Cardiac septum (tissue), 1 donor: ENCODE measurements at places on chromosomes 13 and 19.
A peak's percentile ranks its signal among the peaks of the same experiment; 100 is the strongest.

- DNase-seq: no peak
Observed at GRCh38 chr13:98307463-98308085, 130.5 kb upstream of the RNF113B start.

DNA sequence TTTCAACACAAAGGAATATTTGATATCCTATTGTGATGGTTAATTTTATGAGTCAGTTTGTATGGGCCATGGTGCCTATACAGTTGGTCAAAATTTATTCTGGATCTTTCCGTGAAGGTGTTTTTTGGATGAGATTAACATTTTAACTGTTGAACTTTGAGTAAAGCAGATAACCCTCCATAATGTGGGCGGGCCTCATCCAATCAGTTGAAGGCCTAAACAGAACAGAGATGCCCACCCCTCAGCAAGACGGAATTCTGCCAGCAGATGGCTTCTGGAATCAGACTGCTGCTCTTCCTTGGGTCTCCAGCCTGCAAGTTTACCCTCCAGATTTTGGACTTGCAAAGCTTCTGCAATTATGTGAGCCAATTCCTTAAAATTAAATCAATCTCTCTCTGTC lies 16.0 kb downstream of the CSNK1A1L start:
- DNase-seq: no peak

GRCh38 chr13:48975101-48975855 lies 434 bp upstream of the FNDC3A start:
- no peak for DNase-seq

- peak; percentile 97 for DNase-seq
Observed at GRCh38 chr19:45443462-45444317, 20.0 kb upstream of the ERCC1 start.

DNA sequence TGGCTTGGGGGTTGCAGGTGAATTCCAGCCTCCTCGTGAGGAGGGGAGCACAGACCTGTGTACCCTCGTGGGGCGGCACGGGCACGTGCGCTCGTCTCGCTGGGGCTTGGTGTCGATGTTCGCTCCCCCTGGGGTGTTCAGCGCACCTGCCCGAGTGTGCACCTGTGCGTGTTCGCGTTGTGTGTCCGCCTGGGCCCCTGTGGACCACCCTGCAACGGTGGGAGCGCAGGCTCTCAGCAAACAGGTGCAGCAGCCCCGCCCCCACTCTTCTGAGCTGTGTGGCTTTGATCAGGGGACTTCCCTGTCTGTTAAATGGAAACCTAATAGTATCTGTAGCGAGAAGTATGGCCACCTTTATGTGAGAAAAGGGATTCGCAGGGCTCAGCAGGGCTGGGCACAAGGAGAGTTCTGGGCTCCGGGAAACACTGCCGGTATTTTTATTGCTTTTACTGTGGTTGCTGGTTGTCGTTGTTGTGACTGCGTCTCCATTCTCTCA lies 549 bp downstream of the SMIM17 start:
- DNase-seq: no peak

GRCh38 chr13:70893832-70894231 lies 785.6 kb upstream of the KLHL1 start:
- DNase-seq: no peak

DNA sequence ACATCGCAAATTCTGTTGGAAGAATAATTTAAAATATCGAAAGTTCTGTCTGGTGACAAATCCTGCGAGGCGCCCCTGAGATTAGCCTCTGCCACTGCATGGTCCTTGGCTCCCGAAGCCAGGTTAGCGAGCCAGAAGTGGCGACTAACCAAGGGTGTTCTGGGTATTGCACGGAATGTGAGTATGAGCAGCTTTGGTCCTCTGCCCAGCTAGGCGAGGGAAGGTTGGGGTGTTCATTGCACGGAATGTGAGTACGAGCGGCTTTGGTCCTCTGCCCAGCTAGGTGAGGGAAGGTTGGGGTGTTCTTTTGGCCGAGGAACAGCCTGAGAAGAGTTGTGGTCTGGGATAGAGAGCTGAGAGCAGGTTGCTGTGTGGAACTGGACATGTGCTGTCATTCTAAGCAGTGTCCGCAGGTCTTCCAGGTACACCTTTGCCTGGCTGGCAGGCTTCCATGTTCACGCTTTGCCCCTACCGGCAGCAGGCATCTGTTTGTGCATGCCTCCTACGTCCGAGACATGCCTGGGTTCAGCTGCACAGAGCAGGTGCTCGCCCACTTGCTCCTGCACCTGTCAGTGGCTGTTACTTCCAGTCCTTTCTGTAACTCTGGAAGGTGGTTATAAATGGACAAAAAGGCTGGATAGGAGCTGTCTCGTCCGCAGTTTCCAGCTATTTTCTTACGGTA lies 18.3 kb upstream of the TEX29 start:
- no peak for DNase-seq

DNA sequence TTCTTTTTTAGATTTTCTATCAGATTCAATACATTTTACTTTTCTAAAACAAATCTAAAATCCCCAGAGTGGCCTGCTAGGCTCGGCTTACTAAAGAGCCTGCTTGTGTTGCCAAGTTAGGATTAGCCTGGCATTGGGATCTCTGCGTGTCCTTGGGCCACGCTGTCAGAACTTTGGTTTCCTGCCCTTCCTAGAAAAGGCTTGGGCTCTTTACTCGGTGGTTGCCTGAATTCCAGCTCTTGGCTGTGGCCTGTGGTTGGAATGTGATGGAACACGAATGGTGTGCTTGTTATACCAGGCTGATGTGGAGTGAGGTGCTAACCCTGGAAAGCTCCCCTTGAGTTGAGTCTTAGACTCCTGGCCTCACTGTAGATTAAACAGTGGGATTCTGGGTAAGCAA lies 8.5 kb downstream of the SPATA13 start:
- DNase-seq: no peak

DNA sequence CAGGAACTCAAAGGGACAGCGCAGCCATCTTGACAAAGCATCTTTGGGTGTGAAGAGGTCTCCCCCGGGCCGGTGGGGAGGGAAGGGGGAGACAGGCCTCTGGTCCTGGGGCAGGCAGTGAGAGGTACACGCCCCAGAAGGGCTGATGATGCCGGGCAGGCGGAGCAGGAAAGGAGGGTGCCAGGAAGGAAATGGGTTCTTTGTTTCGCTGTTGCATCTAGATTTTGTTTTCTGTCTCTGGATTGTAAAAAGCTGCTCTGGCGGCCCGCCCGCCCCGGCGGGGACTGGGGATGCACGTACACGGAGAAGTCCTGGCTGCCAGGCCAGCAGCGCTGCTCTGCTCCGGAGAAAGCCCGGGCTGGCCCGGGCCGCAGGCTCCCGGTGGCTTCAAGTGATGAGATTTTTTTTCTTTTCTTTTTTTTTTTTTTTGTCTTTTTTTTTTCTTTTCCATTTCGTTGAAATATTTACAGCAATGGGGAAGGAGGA lies 13.2 kb upstream of the ASF1B start:
- peak; percentile 83 for DNase-seq

DNA sequence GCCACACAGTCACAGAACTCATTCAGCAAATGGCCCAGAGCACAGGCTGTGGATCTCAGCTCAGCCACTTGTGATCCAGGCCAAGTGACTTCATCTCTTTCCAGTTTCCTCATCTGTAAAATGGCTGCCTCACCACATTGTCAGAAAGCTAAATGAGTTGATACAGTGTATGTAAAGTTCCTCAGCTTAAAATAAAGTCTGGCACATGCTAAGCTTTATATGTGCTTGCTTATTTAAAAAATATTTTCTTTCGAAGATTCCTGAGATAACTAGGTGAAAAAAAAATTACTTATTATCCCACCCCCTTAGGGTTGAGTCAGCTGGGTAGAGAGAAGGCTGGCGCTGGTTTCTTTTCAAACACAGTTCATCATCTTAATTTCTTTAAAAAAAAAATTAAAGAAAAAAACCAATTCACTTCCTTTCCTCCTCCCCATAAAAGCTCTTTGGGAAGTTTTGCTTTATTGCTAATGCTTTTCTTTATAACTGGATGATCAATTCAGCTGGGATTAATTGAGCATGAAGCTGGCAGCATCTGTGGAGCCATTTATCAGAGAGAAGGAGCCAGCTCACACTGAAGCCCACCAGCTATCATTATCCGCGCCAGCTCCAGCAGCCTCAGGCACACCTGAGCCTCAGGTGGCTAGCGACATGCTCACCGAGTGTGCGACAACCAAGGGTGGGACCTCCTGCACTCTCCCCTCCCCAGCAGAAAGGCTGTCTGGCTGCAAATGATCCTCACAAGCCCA lies 354.9 kb downstream of the FOXO1 start:
- DNase-seq: no peak

DNA sequence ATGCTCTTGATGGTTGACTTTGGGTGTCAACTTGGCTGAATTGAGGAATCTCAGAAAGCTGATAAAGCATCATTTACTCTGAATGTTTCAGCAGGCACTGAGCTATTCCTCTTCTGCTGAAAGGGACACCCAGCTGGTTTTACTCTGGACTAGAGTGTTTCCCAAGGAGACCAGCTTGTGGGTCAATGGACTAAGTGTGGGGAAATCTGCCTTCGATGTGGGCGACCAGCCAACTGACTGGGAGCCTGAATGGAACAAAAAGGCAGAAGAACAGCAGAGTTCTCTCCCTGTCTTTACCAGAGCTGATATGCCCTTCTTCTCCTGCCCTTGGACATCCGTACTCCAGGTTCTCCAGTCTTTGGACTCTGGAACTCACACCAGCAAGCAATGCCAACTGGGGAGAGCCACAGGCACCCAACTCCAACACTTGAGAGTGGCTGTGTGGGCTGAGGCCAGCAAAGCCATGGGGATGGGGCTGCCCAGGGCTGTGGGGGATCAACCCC lies 32.2 kb downstream of the MRPL57 start:
- DNase-seq: no peak

- DNase-seq: no peak
Observed at GRCh38 chr19:50321831-50322230, 7.3 kb downstream of the KCNC3 start.

GRCh38 chr13:31204592-31204991 lies 4.8 kb downstream of the B3GLCT start:
- DNase-seq: no peak

- DNase-seq: no peak
Observed at GRCh38 chr13:27133889-27134288, 37.7 kb downstream of the USP12 start.

- no peak for DNase-seq
Observed at GRCh38 chr19:7595466-7596133, at the start of gene CAMSAP3. TSS of gene CAMSAP3 (plus strand) at chr19:7595863. CDS start at chr19:7596003, 140 bp downstream.

- no peak for DNase-seq
Observed at GRCh38 chr13:110472904-110473563, 88.5 kb downstream of the RAB20 start.

- no peak for DNase-seq
Observed at GRCh38 chr13:97849305-97849704, 104.2 kb upstream of the IPO5 start.

- no peak for DNase-seq
Observed at GRCh38 chr13:81927347-81927746, 1586.4 kb upstream of the SPRY2 start.

- DNase-seq: no peak
Observed at GRCh38 chr19:46109876-46110275, 14.6 kb downstream of the IGFL3 start.

DNA sequence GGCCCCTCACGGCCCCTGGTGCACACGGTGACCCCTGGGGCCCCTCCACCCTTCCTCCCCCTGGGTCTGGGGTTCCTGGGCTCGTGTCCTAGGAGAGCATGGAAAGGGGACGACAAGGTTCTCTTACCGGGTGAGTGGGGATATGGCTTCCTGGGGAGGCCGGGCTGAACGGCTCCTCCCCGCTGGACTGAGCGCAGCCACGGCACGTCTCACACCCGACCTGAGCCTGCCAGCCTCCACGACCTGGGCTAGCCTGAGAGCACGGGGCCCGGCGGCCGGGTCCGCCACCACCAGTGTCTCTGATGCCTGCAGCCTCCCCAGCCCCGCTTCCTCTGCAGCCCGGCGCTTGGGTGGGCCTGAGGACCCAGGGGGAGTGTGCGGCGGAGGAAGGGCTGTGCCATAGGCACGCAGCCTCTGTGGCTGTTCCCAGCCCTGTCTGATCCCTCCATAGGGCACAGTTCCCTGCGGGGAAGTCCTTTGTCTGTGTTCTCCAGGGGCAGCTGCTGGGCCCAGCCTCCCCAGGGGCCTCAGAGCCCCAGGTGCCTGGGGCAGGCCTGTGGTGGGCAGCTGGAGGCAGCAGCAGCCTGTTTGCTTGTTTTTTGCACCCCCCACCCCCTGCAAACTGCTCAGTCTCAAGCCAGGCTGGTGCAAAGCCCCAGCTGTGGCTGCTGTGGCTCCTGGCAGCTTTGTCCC lies 15.0 kb downstream of the PLIN4 start:
- DNase-seq: no peak

- no peak for DNase-seq
Observed at GRCh38 chr13:98962901-98963590, 14.8 kb downstream of the DOCK9 start.

- no peak for DNase-seq
Observed at GRCh38 chr13:91270031-91270430, 77.5 kb upstream of the MIR17HG start.

DNA sequence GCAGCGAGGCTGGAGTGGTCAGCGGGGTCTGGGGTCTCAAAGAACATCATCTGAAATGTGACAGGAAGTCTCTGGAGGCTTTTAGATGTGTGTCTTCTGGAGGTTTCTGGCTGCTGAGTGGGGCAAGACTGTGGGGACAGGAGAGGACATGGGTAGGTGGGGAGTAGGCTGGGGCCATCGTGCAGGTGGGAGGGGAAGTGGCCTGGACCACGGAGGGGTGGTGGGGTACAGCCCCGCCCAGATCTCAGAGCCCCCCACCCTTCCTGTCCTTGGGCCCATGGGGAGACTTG lies 6.2 kb downstream of the AP1M1 start:
- no peak for DNase-seq

GRCh38 chr13:99363949-99364348 lies 56.8 kb upstream of the GPR183 start:
- no peak for DNase-seq

DNA sequence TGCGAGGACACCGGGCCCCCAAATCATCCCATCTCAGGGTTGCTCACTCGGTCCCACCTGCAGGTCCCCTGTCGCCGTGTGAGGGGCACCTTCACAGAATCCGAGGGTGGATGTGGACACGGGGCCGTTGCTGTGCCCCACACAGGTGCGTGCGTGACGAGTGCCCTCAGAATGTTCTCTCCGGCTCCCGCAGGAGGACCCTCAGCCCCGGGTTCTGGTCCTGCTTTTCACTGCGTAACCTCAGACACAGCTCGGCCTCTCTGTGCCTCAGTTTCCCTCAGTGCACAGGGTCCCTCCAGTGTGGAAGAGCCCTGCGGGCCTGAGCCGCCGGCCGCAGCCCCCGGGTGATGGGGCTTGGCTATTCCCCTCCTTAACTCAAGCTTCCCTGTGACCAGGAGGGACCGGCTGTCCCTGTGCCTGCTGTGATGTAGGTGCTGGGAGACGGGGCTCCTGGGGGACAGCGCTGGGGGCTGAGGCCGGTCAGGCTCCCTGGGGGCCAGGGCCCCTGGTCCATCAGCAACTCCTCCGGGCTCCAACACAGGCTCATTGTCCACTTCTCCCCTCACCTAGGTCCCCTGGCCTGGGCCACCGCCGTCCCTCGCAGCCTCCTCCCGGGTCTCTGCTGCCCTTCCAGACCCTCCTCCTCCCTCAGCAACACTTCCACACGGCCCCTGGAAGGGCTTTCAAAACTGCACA lies 4.8 kb downstream of the SHC2 start:
- no peak for DNase-seq
